ENCODE measurements at places on chromosomes 5 and 9. TPM values are rescaled to one million over a fixed set of nuclear protein-coding genes. Genes with fewer than 3 reads are reported as not detected.

- no peaks in the 10 kb centered on the region for H3K36me3 ChIP-seq
- no peak overlapping the region for H3K27ac ChIP-seq
- H3K4me3 ChIP-seq, result no peak overlapping the region
- no peaks in the 10 kb centered on the region for H3K27me3 ChIP-seq
Measured at GRCh38 chr5:33711094-33711679, 180.6 kb downstream of the ADAMTS12 start.

GRCh38 chr5:28066856-28067255 lies 1028.5 kb upstream of the CDH9 start:
- no peak for DNase-seq
- H3K4me1 ChIP-seq, result no peaks in the 10 kb centered on the region
- no peak overlapping the region for H3K4me3 ChIP-seq
- no peak overlapping the region for H3K27ac ChIP-seq
- H3K27me3 ChIP-seq, result no peaks in the 10 kb centered on the region

GRCh38 chr9:7316166-7316795 lies 483.3 kb downstream of the DMAC1 start:
- H3K4me3 ChIP-seq, result no peak overlapping the region
- H3K27ac ChIP-seq, result no peak overlapping the region
- no peaks in the 10 kb centered on the region for H3K36me3 ChIP-seq
- DNase-seq, result no peak

DNA sequence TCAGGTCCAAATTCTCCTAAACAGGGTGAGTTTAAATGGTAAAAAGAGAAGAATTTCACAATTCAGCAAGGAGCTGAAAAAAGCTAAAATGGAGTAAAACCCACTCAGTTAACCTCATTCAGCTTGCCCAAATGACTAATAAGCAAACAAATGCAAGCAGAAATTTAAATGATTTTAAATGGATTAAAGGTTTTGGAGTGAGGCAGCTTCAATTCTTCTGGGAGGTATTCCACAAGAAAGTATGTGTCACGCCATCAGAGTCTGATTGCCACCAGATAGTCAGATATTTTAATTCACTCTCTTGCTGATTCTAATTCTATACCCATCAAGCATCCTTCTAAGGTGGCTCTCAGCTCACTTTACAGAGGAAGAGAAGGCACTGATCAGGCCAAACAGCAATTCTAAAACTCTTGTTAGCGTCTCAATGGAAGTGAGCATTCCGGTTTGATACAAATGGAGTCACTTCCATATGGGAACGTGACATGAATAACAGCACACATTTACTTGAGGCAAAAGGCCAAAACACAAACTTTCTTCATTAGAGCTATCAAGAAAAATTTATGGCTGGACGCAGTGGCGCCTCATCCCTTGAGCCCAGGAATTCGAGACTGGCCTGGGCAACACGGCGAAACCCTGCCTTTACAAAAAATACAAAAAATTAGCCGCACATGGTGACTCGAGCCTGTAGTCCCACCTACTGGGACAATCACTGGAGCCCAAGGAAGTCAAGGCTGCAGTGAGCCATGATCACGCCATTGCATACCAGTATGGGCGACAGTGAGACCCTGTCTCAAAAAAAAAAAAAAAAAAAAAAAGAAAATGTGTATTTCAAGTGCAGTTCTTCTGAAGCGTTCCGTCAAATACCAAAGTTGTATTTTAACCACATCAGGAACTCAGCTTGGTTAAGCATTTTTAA lies 2.0 kb downstream of the CLK4 start:
- no peaks in the 10 kb centered on the region for H3K27me3 ChIP-seq
- H3K4me1 ChIP-seq, result peaks cover 58% of the 10 kb centered on the region
- DNase-seq, result no peak

GRCh38 chr5:10469253-10470050 lies 27.8 kb downstream of the ROPN1L start:
- H3K27ac ChIP-seq, result no peak overlapping the region
- no peaks in the 10 kb centered on the region for H3K36me3 ChIP-seq

The KLF4 gene
- 0.79 TPM for total RNA-seq

- no peak overlapping the region for H3K27ac ChIP-seq
- no peaks in the 10 kb centered on the region for H3K36me3 ChIP-seq
- H3K27me3 ChIP-seq, result no peaks in the 10 kb centered on the region
- H3K4me1 ChIP-seq, result peaks cover 54% of the 10 kb centered on the region
- no peak for DNase-seq
- H3K4me3 ChIP-seq, result no peak overlapping the region
Measured at GRCh38 chr5:136038635-136039034, 9.8 kb downstream of the TGFBI start.

DNA sequence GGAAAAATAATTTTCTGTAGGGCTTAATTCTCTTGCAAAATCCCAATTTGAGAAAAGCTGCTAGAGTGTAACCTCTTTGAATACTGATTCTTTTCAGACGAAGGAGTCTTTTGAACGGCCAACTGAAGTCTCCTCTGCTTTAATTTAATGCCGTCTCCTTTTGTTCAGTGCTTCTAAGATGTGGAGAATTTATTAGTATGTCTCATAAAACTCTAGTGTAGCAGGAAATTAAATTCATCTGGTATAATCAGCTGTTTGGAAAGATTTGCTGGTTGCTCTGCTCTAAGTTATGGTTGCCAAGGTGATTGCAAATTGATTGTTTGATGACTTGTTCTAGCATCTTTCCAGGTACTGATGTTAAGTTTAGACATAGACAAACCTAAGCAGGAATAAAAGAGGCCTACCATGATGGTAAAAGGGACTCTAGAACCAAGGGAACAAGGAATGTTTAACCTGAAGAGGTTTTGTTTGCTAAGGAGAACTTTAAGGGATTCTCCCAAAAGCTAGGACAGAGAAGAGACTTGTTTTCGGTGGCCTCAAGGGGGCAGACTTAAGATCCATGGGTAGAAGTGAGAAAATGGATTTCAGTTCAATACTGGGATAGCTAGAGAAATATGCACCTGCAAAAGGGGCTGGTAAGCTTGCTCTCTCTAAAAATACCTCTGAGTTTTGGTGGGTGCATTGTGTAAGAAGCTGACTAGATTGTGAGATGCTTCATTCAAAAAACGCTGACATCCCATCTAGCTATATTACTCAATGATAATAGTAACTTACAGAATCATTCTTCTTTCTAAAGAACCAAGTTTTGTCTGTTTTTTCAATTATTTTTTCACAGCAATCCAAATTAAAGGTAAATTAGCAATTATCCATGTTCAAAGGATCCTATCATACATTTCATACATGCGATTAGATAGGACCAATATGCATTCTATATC lies 5.7 kb upstream of the ADRB2 start:
- H3K4me1 ChIP-seq, result peaks cover 7% of the 10 kb centered on the region
- H3K27me3 ChIP-seq, result no peaks in the 10 kb centered on the region
- H3K36me3 ChIP-seq, result no peaks in the 10 kb centered on the region
- peak; percentile 35 for DNase-seq

The SLC1A1 gene
- total RNA-seq, result 0.52 TPM

The ANKRD31 gene
- total RNA-seq, result 0.86 TPM

DNA sequence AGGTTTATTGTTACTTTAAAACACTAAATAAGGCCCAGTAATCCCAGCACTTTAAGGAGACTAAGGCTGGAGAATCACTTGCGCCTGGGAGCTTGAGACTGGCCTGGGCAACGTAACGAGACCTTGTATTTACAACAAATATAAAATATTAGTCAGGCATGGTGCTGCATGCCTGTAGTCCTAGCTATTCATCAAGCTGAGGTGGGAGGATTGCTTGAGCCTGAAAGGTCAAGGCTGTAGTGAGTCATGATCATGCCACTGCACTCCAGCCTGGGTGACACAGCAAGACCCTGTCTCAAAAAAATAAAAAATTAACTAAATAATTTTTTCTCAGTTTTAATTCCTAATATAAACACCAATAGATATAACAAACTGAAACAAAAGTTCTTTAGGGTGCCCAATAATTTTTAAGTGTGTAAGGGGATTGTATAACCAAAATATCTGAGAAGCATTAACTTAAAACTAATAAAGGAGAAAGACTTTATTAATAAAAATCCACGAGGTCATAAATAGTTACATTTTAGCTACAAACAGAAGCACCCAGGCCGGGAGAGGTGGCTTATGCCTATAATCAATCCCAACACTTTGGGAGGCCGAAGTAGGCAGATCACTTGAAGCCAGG lies 32.7 kb downstream of the FAM13B start:
- H3K27me3 ChIP-seq, result no peaks in the 10 kb centered on the region
- peaks cover under 1% of the 10 kb centered on the region for H3K4me1 ChIP-seq
- DNase-seq, result no peak
- H3K36me3 ChIP-seq, result peaks cover 6% of the 10 kb centered on the region
- H3K4me3 ChIP-seq, result no peak overlapping the region

DNA sequence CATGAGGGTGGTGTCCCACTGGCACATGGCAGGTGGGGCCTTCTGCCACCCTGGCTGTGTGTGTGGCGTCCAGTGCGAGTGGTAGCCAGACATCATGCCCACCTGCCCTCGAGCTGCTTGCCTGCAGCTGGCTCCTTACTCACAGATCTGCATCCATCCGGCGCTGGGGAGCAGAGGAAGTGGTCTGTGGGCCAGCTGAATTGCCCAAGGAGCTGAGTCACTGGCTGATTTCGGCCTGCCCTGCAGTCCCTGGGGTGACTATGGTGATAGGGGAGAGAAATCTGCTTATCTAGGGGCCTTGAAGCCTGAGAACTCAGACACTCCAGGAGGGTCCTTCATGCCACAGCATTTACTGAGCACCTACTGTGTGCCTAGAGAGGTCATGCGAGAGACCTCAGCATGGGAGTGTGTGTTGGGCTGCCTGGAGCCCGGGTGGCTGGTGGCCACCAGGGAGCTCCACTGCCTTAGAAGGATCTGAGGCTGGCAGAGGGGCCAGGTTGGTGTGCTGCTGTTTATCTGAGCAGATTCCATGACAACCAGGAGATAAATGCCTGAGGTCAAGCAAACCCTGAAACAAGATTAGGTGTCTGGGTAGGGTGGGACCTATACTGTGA lies 57.1 kb downstream of the SLC22A5 start:
- peak overlapping the region; percentile 10 for H3K4me3 ChIP-seq
- DNase-seq, result peak; percentile 44
- H3K27me3 ChIP-seq, result no peaks in the 10 kb centered on the region
- peak overlapping the region; percentile 77 for H3K27ac ChIP-seq

GRCh38 chr9:136082496-136083361 lies 12.4 kb downstream of the NACC2 start:
- no peak overlapping the region for H3K4me3 ChIP-seq
- DNase-seq, result no peak
- no peaks in the 10 kb centered on the region for H3K36me3 ChIP-seq
- H3K27ac ChIP-seq, result no peak overlapping the region
- H3K4me1 ChIP-seq, result no peaks in the 10 kb centered on the region

DNA sequence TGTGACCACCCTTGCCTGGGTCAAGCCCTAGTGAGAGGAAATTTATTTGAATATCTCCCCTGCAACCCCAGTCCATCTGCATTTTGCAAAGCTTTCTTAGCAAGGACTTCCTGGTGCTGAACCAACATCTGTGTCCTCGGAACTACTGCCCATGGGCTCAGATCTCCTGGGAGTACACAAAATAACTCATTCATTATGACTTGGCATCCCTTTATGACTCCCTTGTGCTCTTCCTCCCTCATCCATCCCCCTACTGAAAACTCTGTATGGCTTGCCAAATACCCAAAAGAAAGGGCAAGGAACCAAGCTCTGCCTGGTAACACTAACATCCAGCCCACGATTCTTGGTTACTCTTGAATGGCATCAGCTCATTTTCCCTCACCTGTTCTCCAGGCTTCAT lies 368.5 kb downstream of the NTRK2 start:
- no peak overlapping the region for H3K4me3 ChIP-seq
- H3K36me3 ChIP-seq, result no peaks in the 10 kb centered on the region
- no peak for DNase-seq
- no peaks in the 10 kb centered on the region for H3K4me1 ChIP-seq
- no peaks in the 10 kb centered on the region for H3K27me3 ChIP-seq

The C9 gene
- not detected for total RNA-seq

DNA sequence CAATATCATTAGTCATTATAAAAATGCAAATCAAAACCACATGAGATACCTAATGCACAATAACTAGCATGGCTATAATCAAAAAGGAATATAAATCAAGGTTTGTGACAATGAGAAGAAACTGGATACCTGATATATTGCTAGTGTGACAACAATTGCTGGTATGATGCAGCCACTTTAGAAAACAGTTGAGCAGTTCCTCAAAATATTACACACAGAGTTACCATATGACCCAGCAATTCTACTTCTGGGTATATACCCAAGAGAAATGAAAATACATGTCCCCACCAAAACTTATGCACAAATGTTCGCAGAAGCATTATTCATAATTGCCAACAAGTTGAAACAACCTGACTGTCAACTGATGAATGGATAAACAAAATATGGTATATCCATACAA lies 339.7 kb upstream of the POU5F2 start:
- H3K4me3 ChIP-seq, result no peak overlapping the region
- H3K27ac ChIP-seq, result no peak overlapping the region
- DNase-seq, result no peak
- H3K27me3 ChIP-seq, result no peaks in the 10 kb centered on the region
- no peaks in the 10 kb centered on the region for H3K4me1 ChIP-seq

The BARHL1 gene
- not detected for total RNA-seq

DNA sequence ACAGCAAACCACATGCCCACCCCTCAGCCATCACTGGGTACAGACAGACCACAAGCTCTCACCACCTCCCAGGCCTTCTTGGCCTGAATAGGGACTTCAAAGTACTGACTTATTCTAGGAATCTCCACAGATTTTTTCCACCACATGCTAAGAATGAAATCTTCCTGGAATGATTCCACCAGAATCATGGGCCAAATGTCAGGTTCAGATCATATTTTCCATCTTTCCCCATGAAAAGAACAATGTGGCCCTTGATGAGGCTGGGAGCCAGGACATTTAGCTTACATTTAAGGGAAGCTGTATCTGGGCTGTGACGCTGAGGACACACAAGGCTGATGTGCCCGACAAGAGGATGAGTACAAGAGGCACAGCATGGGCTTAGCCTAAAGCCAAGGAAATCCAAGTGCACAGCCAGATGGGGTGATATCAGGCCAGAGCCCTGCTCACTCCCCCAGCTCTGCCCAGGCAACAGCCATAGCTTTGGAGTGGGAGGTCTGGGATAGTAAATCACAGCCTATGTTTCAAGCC lies 28.1 kb downstream of the ACSL6 start:
- H3K27me3 ChIP-seq, result no peaks in the 10 kb centered on the region
- H3K4me3 ChIP-seq, result no peak overlapping the region
- H3K36me3 ChIP-seq, result no peaks in the 10 kb centered on the region
- no peak overlapping the region for H3K27ac ChIP-seq
- DNase-seq, result no peak
- H3K4me1 ChIP-seq, result no peaks in the 10 kb centered on the region

GRCh38 chr5:149271716-149272563 lies at the start of gene AFAP1L1:
Gene AFAP1L1 (plus strand): TSS chr5:149271859. CDS start chr5:149271969, 110 bp downstream.
- no peak within 1 kb of the TSS for H3K27ac ChIP-seq
- peaks cover 22% of the 10 kb centered on the region for H3K27me3 ChIP-seq
- no peaks in the 10 kb centered on the region for H3K36me3 ChIP-seq
- no peak within 1 kb of the TSS for H3K4me3 ChIP-seq
- DNase-seq, result peak; percentile 15
- H3K4me1 ChIP-seq, result peaks cover 4% of the 10 kb centered on the region

- no peak overlapping the region for H3K4me3 ChIP-seq
- no peak overlapping the region for H3K27ac ChIP-seq
- H3K27me3 ChIP-seq, result no peaks in the 10 kb centered on the region
- DNase-seq, result no peak
Measured at GRCh38 chr5:81313686-81314085, 12.3 kb downstream of the ZCCHC9 start.

The HAVCR2 gene
- total RNA-seq, result 2.7 TPM

GRCh38 chr9:130478736-130479575 lies 34.2 kb downstream of the ASS1 start:
- no peak for DNase-seq
- no peaks in the 10 kb centered on the region for H3K4me1 ChIP-seq
- no peaks in the 10 kb centered on the region for H3K36me3 ChIP-seq
- no peak overlapping the region for H3K4me3 ChIP-seq
